ENCODE measurements at places on chromosomes 4 and X.

GRCh38 chr4:143512978-143513313 lies 556 bp upstream of the SMARCA5 start:
- no peak for DNase-seq

GRCh38 chrX:26789751-26790150 lies 573.8 kb downstream of the MAGEB5 start:
- DNase-seq, result no peak

- no peak for DNase-seq
Observed at GRCh38 chr4:57575426-57575825, 465.2 kb upstream of the IGFBP7 start.

GRCh38 chr4:184812651-184813181 lies 13.1 kb downstream of the ACSL1 start:
- DNase-seq, result no peak

- no peak for DNase-seq
Observed at GRCh38 chr4:150411520-150411919, 170.4 kb upstream of the MAB21L2 start.

- no peak for DNase-seq
Observed at GRCh38 chrX:44997888-44998287, 124.9 kb downstream of the KDM6A start.

All from NCI-H1092 treated with DMSO at 0.1 percent for 48 hours (cell line).